NCI-H1417 treated with DMSO at 0.1 percent for 48 hours (cell line): ENCODE measurements at places on chromosomes 11 and 22.

DNA sequence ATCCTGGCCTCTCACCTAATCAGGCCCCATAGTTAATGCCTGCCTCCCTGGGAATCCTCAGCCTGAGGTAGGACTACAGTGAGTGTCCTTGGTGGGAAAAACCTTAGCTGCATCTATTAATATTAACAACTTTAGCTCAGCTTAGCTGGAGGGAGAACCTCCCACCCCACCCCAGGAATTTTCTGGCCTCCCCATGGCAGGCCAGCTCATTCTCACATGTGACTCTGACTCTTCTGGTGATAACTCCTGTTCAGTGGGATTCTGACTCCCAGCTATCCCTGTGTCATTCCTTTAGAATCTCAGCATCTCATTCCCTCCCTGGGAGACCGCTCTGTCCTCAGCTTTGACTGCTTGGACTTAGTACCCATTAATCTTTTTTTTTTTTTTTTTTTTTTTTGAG, 14.5 kb downstream of the ART5 start:
- no peak for DNase-seq

GRCh38 chr11:111586388-111586831, 15.8 kb upstream of the SIK2 start:
- peak; percentile 30 for DNase-seq

GRCh38 chr11:105975128-105975527, 46.9 kb downstream of the MSANTD4 start:
- no peak for DNase-seq

DNA sequence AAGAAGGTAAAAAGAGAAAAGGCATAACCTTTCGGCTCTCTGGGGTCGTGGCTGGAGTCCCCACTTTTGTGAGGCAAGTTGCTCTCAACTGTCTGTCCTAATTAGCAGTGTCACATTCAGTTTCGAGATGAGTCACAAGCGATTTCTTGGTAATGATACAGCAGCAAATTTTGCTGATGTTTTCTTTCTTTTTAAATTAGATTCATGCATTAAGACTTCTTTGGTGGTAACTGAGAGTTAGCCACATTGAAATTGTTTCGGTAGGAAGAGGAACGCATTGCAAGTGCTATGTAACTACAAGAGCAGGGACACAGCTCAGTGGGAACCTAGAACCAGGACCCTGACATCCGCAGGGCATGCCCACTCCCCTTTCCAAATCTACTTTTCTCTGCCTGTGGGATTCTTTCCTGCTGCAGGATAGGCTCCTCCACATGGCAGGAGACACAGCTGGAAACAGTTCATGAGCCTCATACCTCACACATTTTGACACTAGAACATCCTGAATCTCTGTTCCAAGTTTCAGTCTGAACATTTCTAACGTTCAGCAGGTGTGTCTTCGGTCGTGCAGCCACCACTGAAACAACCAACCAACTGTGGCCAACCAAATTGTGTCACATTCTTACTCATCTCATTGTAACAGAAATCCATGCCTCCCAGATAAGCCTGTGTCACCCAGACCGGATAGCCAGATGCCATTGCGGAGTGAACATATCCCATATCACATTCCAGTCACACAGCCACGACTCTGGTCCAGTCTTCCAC, 987.6 kb downstream of the NTM start:
- no peak for DNase-seq

- DNase-seq: no peak
Measured at GRCh38 chr11:128624269-128625175, 37.2 kb upstream of the ETS1 start.

GRCh38 chr11:75059299-75059698, 37.4 kb downstream of the OR2AT4 start:
- DNase-seq: no peak
